Muscle of leg (tissue), 16 donors: ENCODE measurements at places on chromosomes 5 and 9. TPM values are rescaled to one million over a fixed set of nuclear protein-coding genes. Genes with fewer than 3 reads are reported as not detected.

DNA sequence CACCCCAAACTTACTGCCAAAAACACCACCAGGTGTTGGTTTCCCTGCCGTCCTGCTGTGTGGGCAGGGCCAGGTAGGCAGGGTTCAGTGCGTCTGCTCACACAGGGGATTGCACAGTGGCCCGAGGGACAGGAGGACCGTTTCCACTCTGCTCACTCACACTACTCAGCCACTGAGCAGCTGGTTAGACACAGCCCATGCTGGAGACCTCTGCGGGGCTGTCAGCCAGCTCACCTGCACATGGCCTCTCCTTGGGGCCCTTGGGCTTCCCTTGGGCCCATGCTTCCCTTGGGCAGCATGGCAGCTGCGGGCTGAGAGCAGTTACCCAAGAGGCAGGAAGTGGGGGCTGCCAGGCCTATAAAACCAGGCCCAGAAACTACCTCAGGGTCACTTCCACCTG lies 79.0 kb downstream of the SYK start:
- no peak for DNase-seq

DNA sequence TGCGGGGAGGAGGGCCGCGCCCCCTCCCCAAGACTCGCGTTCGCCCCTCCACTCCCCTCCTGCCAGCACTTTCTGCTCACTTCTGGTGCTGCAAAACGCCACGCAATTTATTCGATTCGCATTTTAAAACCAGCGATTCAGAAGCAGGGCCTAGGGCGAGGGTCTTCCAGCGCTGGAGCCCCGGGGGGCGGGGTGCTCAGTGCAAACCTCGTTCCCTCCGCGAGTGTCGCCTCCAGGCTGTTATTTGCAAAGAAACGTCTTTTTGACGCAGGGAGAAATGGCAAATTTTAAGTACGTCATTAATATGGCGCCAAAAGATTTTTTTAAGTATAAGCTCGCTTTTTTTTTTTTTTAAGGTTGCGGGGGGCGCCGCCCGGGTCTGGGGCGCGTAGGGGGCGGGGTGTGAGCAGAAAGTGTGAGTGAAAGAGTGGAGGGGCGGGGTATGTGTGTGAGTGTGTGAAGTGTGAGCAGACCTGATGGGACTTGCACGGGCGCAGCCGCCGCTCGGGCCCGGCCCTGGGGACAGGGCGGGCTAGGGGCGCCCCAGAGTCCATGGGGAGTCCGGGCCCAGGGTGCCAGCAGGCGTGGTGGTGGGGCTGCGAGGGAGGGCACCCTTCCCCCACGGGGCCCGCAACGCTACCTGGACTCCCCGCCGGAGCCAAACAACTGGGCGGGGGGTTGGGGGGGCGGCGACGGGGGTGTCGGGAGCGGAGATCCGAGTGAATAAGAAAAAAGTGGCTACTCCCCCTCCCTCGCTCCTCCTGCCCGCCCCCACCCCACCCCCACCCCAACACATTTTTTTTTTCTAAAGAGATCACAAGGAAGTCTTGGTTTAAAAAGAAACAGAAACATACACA lies at the start of gene JADE2:
TSS of gene JADE2 (plus strand) at position 845 of the 857 bp plus-strand sequence. CDS start 10,188 bp downstream, outside the sequence.
- DNase-seq, result peak; percentile 81

- DNase-seq, result no peak
Measured at GRCh38 chr5:173720286-173720952, 104.0 kb upstream of the BOD1 start.

The SH2D3C gene
- 12.4 TPM for total RNA-seq

GRCh38 chr9:24844217-24844616 lies 298.5 kb upstream of the IZUMO3 start:
- DNase-seq, result no peak

- peak; percentile 36 for DNase-seq
Measured at GRCh38 chr5:147391781-147392180, 118.1 kb downstream of the DPYSL3 start.

The CD74 gene
- total RNA-seq, result 50.2 TPM

DNA sequence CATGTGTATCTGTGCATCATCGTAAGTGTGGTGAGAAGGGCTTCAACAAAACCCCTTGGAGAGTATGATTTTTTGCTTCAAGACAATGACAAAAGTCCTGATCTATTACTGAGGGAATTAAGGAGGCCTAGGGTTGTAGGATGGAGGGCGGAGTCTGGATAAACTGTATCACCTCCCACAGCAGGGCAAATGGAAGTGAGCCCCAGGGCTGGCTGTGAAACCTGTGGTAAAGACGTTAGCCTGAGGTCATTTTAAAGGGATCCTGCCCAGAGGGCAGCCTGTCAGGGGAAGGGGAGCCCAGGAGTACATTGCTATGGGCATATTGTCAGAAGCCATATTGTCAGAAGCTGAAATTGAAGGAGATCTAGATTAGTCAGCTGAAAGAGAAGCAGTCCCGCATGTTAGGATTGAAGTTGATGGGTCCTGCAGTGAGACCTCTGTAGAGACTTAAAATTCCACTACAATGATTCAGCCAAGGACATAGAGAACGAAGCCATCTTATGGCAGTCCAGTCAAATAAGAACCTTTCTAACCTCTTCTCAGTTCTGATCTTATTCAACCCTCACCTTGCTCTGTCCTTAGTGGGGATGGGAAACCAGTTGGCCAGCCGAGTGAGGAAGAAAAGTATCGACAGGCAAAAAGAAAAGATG lies 26.9 kb downstream of the ADGRV1 start:
- DNase-seq, result no peak
